Panc1 (cell line): ENCODE measurements at places on chromosomes 5 and 9. TPM values are rescaled to one million over a fixed set of nuclear protein-coding genes. Genes with fewer than 3 reads are reported as not detected.

GRCh38 chr5:39216631-39217030 lies 2.7 kb downstream of the FYB1 start:
- no peak overlapping the region for H3K4me3 ChIP-seq
- no peak overlapping the region for H3K27ac ChIP-seq
- no peaks in the 10 kb centered on the region for H3K4me1 ChIP-seq
- DNase-seq, result no peak
- no peaks in the 10 kb centered on the region for H3K36me3 ChIP-seq

GRCh38 chr9:112348257-112349007 lies 15.0 kb upstream of the PTBP3 start:
- no peaks in the 10 kb centered on the region for H3K36me3 ChIP-seq
- no peaks in the 10 kb centered on the region for H3K4me1 ChIP-seq
- peak overlapping the region; percentile 77 for H3K27ac ChIP-seq

DNA sequence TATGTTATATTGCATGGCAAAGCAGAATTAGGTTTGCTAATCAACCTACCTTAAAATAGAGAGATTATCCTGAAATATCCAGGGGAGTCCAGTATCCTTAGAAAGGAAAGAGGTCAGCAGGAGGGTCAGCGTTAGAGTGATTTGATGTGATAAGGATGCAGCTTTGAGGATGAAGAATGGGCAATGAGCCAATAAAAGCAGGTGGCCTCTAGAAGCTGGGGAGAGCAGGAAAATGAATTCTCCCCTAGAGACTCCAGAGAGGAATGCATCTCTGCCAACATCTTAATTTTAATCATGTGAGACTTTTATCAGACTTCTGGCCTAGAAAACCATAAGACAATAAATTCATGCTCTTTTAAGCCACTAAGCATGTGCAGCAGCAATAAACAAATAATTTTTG lies 65.7 kb upstream of the SYK start:
- no peaks in the 10 kb centered on the region for H3K27me3 ChIP-seq
- H3K4me3 ChIP-seq, result no peak overlapping the region
- H3K4me1 ChIP-seq, result no peaks in the 10 kb centered on the region
- no peaks in the 10 kb centered on the region for H3K36me3 ChIP-seq
- no peak overlapping the region for H3K27ac ChIP-seq

DNA sequence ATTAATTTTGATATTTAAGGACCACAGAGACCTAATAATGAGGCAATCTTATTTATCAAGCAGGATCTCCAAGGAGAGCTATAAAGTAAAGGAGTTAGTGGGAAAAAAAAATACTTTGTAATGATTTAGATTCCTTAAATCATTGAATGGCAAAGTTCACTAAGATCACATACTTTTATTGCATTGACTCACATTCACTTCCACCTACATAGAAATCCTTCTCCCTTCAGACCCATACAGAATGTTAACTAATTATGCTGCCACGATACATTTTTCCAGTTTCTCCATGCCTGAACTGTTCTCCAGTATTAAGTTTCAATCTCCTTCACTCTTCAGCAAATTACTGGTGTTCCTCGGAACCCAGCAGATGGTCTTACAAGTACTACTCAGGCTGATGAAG lies 388.7 kb downstream of the EFNA5 start:
- H3K27ac ChIP-seq, result no peak overlapping the region
- DNase-seq, result no peak
- no peaks in the 10 kb centered on the region for H3K27me3 ChIP-seq
- H3K36me3 ChIP-seq, result no peaks in the 10 kb centered on the region
- H3K4me1 ChIP-seq, result no peaks in the 10 kb centered on the region

DNA sequence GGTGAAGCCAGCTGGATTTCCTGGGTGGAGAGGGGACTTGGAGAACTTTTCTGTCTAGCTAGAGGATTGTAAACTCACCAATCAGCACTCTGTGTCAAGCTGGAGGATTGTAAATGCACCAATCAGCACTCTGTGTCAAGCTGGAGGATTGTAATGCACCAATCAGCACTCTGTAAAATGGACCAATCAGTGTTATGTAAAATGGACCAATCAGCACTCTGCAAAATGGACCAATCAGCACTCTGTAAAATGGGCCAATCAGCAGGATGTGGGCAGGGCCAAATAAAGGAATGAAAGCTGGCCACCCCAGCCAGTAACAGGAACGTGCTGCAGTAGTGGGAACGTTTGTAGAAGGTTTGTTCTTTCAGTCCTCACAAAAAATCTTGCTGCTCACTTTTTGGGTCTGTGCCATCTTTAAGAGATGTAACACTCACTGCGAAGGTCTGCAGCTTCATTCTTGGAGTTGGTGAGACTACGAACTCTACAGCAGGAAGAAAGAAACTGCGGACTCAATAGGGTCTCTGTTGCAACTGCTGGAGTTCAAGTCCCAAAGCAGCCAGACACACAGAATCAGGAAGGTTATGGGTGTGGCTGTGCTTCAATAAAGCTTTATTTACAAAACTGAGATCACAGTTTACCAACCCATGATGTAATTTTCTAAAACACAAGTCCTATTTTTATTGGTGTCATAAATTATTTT lies 145.7 kb upstream of the ERCC6L2 start:
- H3K36me3 ChIP-seq, result no peaks in the 10 kb centered on the region
- H3K27me3 ChIP-seq, result no peaks in the 10 kb centered on the region
- H3K4me1 ChIP-seq, result no peaks in the 10 kb centered on the region
- DNase-seq, result no peak
- H3K4me3 ChIP-seq, result no peak overlapping the region
- H3K27ac ChIP-seq, result no peak overlapping the region

DNA sequence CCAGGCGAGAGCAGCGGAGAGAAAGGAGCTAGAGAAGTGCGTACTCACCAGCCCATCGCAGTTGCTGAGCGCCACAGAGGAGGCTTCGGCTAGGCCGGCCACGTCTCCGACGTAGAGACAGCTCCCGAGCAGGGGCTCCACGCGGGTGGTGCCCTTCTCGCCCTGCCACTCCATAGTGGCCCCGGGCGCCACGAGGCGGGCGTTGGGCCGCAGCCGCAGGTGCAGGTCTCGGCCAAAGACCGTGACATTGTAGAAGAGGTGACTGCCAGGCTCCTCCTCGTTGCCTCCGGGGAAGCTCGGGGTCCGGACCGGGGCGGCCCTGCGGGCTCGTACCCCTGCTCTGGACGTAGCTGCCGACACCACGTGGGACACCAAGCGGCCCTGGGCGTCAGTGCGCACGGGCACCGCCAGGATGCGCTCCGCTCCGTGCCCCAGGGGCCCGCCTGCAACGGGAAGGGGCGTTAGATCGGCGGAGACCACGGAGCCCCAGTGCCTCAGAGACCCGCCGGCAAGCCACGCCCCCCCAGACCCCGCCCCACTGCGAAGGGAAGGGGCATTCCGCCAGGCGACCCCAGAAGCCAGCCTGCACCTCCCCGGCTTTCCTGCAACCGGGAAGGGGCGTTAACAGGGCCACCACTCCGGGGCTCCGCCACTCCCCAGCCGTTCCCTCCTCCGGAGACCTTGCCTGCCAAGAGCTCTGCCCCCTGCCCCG lies 1.4 kb downstream of the ADAMTS2 start:
- H3K36me3 ChIP-seq, result no peaks in the 10 kb centered on the region
- no peak for DNase-seq
- no peaks in the 10 kb centered on the region; the same call in 1 of the 2 replicates for H3K27me3 ChIP-seq
- H3K4me3 ChIP-seq, result peak overlapping the region; percentile 15; the same call in 1 of the 2 replicates
- H3K27ac ChIP-seq, result no peak overlapping the region

DNA sequence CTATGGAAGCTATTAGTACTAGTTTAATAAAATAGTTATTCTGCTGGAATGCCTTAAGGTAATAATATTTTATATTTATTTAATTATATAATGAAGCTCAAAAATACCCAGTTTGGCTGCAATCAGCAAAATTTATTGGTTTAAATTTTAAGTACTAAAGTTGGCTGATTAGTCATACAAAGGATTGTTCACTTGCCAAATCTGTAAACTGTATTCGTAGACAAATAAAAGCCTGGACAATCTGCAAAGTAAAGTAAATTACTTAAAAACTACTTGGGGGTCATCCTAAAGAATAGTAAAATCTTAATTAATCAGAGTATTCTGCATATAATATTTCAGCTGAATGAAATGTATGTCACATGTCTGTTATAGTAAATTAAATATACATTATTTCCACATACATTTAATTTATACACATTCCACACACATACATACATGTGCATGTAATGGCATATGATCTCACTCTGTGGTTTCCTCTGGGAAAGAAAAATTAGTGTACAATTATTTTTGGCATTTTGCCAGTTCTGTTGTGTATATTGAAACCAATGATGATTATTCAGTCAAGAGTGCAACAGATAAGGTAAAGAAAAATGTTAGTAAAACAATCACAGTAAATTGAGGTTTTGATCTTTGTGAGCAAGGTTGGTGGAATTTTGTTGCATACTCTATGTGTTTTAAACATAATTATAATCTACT lies 455.9 kb downstream of the CDH9 start:
- no peaks in the 10 kb centered on the region for H3K36me3 ChIP-seq
- no peak overlapping the region for H3K27ac ChIP-seq
- no peak for DNase-seq

GRCh38 chr9:118618084-118618483 lies 751.2 kb downstream of the BRINP1 start:
- H3K36me3 ChIP-seq, result no peaks in the 10 kb centered on the region
- no peak overlapping the region for H3K27ac ChIP-seq
- no peaks in the 10 kb centered on the region for H3K27me3 ChIP-seq
- H3K4me3 ChIP-seq, result no peak overlapping the region
- no peak for DNase-seq

GRCh38 chr5:170254056-170254455 lies 21.3 kb downstream of the C5orf58 start:
- no peaks in the 10 kb centered on the region for H3K4me1 ChIP-seq
- H3K27ac ChIP-seq, result no peak overlapping the region
- H3K36me3 ChIP-seq, result no peaks in the 10 kb centered on the region
- no peak overlapping the region for H3K4me3 ChIP-seq

- H3K27me3 ChIP-seq, result no peaks in the 10 kb centered on the region; the same call in none of the 2 replicates
- no peak overlapping the region for H3K27ac ChIP-seq
- H3K4me3 ChIP-seq, result no peak overlapping the region
- H3K4me1 ChIP-seq, result no peaks in the 10 kb centered on the region
- H3K36me3 ChIP-seq, result no peaks in the 10 kb centered on the region
- peak; percentile 36 for DNase-seq
Observed at GRCh38 chr5:32027717-32028458, 146.2 kb downstream of the GOLPH3 start.

NME5 gene
- 1.7 TPM for total RNA-seq

FAM169A gene
- 23.1 TPM for total RNA-seq

N4BP3 gene
- total RNA-seq, result 2.3 TPM

PCDHGB5 gene
- 0.87 TPM for total RNA-seq

SOHLH1 gene
- not detected for total RNA-seq

FOXD4L4 gene
- 0.10 TPM for total RNA-seq

DNAH5 gene
- 8.0 TPM for total RNA-seq
